Activated T-cell treated with anti-CD3 and anti-CD28 coated beads for 1 hour (primary cell): ENCODE measurements at places on chromosomes 7 and 10.
A peak's percentile ranks its signal among the peaks of the same experiment; 100 is the strongest.

- DNase-seq: no peak
Measured at GRCh38 chr7:87747681-87748080, 119.5 kb downstream of the RUNDC3B start.

- no peak for DNase-seq
Measured at GRCh38 chr10:132140167-132140925, 46.4 kb upstream of the DPYSL4 start.

GRCh38 chr10:83753490-83753889, 385.8 kb upstream of the GHITM start:
- DNase-seq: no peak

DNA sequence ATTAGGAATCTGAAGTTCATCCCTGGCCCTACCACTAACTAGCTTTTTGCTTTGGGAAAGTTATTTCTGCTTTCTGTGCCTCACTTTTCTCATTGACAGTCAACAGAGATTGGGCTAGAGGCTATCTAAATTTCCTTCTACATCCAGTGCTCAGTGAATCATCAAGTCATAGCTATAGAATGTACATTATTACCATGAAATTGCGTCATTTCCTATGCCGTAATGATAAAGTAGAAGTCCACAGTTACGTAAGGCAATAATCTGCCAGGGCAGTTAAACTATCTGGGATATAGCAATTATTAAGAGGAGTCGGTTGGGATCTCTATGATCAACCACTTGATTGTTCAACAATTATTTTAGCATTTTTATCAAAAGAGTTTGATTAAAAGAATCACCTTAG, 64.4 kb downstream of the ITGB8 start:
- DNase-seq: no peak

- no peak for DNase-seq
Measured at GRCh38 chr10:119523895-119524719, 18.4 kb downstream of the RGS10 start.

DNA sequence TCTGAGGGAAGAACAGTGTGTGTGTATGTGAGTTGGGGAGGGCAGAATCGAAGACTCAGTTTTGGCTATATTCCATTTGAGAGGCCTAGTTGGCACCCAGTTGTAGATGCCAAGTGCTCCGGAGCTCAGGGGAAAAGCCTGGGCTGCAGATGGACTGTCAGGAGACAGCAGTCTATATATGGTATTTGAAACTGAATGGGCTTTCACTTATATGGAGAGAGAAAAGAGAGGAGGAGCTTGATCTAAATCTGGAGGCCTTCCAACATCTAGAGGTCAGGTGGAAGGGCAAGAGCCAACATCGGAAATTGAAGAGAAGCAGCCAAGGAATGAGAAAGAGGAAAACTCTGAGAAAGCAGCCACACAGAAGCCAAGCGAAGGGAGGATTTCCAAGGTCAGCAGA, 350.8 kb upstream of the BMPER start:
- DNase-seq: no peak

DNA sequence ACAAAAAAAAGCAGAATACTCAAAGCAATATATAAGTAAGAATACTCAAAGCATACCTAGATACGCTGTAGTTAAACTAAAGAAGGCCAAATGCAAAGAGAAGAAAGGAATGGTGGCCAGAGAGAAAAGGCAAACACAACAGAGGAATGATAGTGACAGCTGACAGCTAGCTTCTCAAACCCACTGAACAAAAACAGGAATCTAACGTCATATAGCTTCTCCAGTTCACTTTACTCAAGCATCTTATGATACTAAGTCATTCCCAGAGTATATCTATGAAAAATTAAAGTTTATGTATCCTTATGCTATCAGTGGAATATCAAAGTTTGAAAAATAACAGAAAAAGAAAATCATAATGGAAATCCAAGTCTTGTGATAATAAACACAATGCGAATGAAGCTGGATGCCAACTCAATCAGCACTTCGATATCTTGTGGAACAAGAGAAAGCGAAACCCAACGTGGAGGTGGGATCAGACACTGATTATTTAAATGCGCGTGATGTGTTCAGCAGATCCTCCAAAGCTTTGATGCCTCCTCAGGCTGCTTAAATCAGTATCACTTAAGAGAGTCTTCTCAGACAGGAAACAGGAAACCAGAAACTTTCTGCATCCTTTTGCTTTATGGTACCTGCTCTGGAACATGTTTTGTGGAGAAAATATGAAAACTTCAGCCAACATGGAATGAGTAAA, 102.8 kb downstream of the PIP4K2A start:
- peak; percentile 38 for DNase-seq

DNA sequence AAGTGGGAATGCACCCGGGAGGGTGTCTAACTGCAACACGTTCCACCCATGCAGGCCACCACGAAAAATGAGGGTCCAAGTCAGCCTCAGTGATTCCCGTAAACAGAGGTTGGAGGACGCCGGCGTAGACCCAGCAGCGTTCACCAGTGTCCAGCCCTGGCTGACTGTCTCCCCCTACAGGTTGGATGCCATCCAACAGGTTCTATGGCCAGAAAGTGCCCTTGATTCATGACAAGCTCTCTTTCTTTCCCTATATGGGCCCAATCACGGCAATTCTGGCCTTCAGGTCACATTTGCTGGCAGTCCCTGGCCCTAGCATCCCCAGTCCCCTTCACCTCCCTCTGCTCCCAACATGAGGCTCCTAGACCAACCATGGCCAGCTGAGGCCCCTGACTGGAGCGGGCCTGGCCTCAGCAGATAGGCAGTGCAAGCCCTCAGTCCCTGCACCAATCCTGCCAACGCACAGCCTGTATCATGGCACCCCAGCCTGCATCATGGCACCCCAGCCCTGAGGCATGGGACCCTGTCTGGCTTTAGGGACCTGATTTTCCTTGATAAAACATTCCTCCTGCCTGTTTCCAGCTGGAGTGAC, 227.4 kb downstream of the GRID1 start:
- DNase-seq: no peak

GRCh38 chr7:144109283-144109682, at the start of gene OR2A2:
TSS of gene OR2A2 (plus strand) at chr7:144109583. CDS start at chr7:144109583, 0 bp downstream.
- DNase-seq: no peak

GRCh38 chr7:26051021-26051420, 101.0 kb upstream of the NFE2L3 start:
- no peak for DNase-seq

GRCh38 chr10:32190890-32191491, 134.8 kb upstream of the KIF5B start:
- DNase-seq: no peak

DNA sequence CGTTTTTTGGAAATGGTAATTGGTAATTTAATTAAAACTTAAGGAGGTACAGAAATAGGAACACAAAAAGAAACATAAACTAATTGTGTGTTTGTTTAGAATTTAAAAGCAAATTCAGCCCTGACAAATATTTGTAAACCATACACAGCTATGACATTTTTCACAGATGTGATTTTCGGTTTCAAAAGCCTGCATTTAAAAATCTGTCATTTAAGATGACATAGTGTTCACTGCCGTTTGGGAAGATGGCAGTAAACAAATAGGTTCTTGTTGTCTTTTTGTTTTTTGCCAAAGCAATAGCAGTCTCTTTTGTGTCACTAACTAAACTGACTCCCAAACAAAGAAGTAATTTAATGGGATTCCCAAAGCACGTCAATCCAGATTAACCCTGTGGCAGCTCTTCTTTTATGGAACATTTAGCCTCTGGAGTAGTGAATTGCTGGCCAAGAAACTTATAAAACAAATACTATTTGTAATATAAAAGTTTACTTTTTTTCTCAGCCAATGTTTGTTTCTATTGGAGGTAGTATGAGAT, 697.6 kb downstream of the PHTF2 start:
- DNase-seq: no peak

DNA sequence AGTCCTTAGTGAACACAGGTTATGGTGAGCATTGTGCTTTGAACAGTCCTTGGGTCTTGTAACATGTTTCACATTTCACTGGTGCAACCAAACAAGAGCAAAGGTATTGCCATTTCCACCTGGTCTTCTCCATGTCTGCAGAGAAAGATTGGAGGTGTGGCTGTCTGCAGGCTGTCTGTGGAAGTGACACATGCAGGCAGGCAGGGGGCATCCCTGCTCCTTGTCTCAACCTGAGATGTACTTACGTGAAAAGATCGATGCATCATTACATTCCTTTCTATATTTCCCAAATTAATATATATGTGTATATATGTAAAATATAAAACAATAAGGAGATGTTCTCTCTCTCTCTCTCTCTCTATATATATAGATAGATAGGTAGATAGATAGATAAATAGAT, 54.3 kb downstream of the LRRC18 start:
- DNase-seq: no peak

GRCh38 chr10:109676703-109677102, 246.6 kb downstream of the XPNPEP1 start:
- no peak for DNase-seq

- DNase-seq: no peak
Measured at GRCh38 chr7:28654110-28654509, 241.8 kb downstream of the CREB5 start.

- no peak for DNase-seq
Measured at GRCh38 chr7:69773535-69774225, 175.4 kb downstream of the AUTS2 start.

DNA sequence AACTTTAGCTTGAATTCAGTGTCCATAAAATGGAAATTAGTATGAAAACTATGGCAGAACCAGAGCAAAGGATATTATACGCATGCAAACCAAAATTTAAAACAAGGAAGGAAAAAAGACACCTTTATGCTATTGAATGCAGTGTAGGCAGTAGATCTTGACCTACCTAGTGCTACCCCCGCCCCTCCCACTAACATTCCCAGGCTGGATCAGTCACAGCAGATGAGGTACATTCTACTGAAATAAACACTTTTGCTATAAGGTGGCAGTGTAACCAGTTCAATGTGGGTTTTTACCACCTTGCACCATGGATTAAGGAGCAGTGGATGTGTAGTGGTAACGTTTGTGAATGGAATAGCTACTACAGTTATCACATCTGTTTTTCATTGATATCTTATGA, 27.9 kb downstream of the SRI start:
- no peak for DNase-seq
